ENCODE measurements at places on chromosomes 11 and 22. TPM values are rescaled to one million over a fixed set of nuclear protein-coding genes. Genes with fewer than 3 reads are reported as not detected.

The OR10D3 gene
- polyA plus RNA-seq: not detected

The IL18 gene
- 18.6 TPM for polyA plus RNA-seq

DNA sequence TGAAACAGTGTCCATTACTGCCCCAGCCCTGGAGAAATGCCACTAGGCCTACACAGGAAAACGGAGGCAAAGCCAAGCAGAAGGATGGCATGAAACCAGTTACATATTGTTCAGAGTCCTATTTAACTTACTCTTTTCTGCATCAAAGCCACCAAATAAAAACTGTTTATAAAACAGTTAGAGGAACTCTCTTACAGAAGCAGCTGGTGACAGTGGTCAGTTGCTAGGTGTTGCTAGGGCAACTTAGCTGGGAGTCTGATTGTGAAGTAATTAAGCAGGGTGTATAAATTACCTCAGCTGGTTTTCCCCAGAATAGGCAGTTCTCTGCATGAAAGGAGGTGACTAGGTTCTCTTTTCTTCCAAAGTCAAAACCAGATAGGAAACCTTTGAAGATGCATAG, 115.6 kb upstream of the ZBED5 start:
- H3K4me3 ChIP-seq: no peak overlapping the region
- DNase-seq: peak; percentile 14
- no peaks in the 10 kb centered on the region for H3K27me3 ChIP-seq
- H3K36me3 ChIP-seq: no peaks in the 10 kb centered on the region
- H3K4me1 ChIP-seq: no peaks in the 10 kb centered on the region

DNA sequence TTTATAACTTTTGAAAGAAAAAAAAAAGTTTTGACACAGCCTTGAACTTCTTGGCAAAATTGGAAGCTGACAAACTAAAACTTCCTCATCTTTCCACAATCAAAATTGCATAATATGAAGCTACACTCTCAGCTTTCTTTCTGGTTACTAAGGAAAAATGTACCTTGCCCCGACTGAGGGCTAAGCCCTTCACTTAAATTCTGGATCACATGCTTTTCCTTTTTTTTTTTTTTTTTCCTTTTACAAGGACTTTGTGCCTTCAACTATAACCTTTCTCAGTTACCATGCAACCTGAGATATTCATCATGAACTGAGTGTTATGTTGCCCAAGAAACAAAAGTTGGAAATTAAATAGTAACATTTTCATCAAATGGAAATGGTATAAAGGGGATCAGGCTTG, 188.5 kb upstream of the CARD18 start:
- H3K4me1 ChIP-seq: peaks cover 9% of the 10 kb centered on the region
- DNase-seq: peak; percentile 17
- no peaks in the 10 kb centered on the region for H3K36me3 ChIP-seq
- H3K27me3 ChIP-seq: no peaks in the 10 kb centered on the region
- no peak overlapping the region for H3K27ac ChIP-seq

DNA sequence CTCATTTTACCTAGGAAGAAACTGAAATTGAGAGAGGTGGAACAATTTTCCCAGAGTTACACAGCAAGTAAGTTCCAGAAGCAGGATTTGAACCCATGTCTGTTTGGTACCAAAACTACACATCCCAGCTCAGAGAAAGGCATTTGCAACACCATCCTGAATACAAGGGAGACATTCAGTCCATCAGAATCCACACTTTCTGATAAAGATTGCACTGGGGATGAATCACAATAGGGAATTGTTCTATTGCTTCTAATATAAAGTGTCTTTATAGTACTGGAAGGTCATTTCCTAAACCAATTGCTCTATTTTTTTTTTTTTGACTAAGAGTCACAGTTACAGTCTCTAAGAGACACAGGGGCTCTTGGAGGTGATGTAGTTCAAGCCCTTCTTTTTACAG, 208.1 kb upstream of the CADM1 start:
- no peak for DNase-seq
- H3K27ac ChIP-seq: no peak overlapping the region
- H3K4me3 ChIP-seq: no peak overlapping the region

The GGTLC2 gene
- not detected for polyA plus RNA-seq

Measured in small intestine (tissue), 16 donors.